ENCODE measurements at places on chromosomes 3 and 15.
A peak's percentile ranks its signal among the peaks of the same experiment; 100 is the strongest.

DNA sequence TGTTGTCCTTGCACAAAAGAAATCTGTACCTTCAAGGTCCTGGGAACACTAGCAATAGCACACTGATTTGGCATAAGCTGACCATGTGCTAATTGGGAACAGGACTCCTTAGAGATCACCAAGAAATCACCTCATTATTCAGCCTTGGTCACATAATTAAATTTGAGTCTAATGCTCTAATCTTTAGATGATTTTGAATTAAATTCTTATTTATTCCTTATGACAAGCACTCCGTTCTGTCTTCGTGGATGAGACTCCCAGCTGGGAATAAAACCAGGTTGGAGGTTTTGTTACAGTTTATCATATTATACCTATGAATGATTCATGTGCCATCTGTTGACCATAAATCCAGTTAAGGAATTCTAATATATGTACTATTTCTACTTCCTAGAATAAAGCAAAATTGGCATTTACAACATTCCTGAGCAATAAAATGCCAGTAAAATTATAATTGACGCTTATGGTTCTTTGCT, 162.2 kb downstream of the MYRIP start:
- H3K27me3 ChIP-seq = peaks cover 13% of the 10 kb centered on the region
- no peaks in the 10 kb centered on the region for H3K36me3 ChIP-seq
- no peak overlapping the region for H3K4me3 ChIP-seq
- no peaks in the 10 kb centered on the region for H3K4me1 ChIP-seq

GRCh38 chr15:82021992-82022391, 23.8 kb downstream of the MEX3B start:
- H3K27me3 ChIP-seq = peaks cover 16% of the 10 kb centered on the region
- no peak for DNase-seq
- H3K4me3 ChIP-seq = no peak overlapping the region
- H3K36me3 ChIP-seq = peaks cover 4% of the 10 kb centered on the region

- no peak for DNase-seq
- H3K36me3 ChIP-seq = peaks cover 56% of the 10 kb centered on the region
- H3K4me3 ChIP-seq = no peak overlapping the region
- no peaks in the 10 kb centered on the region for H3K4me1 ChIP-seq
- H3K27me3 ChIP-seq = no peaks in the 10 kb centered on the region
- no peak overlapping the region for H3K27ac ChIP-seq
These were observed 88.2 kb upstream of the FLNB start for GRCh38 chr3:57919987-57920386.

- peaks cover 40% of the 10 kb centered on the region for H3K36me3 ChIP-seq
- no peaks in the 10 kb centered on the region for H3K4me1 ChIP-seq
- H3K4me3 ChIP-seq = no peak overlapping the region
- no peaks in the 10 kb centered on the region for H3K27me3 ChIP-seq
- no peak for DNase-seq
- no peak overlapping the region for H3K27ac ChIP-seq
These were observed 74.1 kb upstream of the SNRPN start for GRCh38 chr15:24880663-24881062.

DNA sequence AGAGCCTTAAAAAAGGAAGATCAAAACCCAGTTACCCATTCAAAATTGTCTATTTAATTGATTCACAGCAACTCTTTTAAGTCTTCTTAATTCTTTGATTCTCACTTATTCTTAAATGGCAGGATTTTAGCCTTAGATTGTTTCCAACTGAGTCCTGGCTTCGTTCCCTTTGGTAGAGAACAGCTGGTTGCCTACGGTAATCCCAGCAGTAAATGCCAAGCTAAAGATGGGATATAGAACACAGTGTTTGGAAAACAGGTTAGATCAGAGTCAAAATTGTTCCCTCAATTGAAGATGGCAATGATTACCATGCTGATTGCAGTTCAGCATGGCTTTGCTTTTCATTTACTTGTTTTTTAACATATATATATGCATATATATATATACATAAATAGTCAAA, 300.9 kb downstream of the PYDC2 start:
- no peaks in the 10 kb centered on the region for H3K36me3 ChIP-seq
- no peaks in the 10 kb centered on the region for H3K4me1 ChIP-seq
- DNase-seq = no peak
- no peak overlapping the region for H3K4me3 ChIP-seq

DNA sequence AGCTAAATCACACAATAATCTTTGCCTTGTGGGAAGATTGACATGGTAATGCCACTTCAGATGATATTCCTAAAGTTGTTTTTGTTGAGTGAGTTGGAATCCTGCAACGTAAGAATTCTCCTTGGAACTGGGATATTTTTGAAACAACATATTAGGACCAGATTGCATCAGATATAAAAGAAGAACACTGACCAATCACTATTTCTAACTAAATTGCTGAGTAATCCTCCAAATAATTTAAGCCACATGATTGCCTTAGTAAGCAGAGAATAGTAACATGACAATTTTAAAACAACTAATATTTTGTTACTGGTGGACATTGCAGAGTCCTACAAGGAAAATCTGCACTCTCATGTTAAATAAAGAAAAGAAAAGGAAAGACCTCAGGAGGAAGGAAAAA, 353.9 kb upstream of the LMCD1 start:
- H3K36me3 ChIP-seq = no peaks in the 10 kb centered on the region
- DNase-seq = no peak
- no peak overlapping the region for H3K27ac ChIP-seq
- no peaks in the 10 kb centered on the region for H3K27me3 ChIP-seq
- H3K4me3 ChIP-seq = no peak overlapping the region
- H3K4me1 ChIP-seq = peaks cover 5% of the 10 kb centered on the region

- no peaks in the 10 kb centered on the region for H3K27me3 ChIP-seq
- no peak overlapping the region for H3K4me3 ChIP-seq
- H3K27ac ChIP-seq = peak overlapping the region; percentile 12
- no peak for DNase-seq
- H3K4me1 ChIP-seq = no peaks in the 10 kb centered on the region
- no peaks in the 10 kb centered on the region for H3K36me3 ChIP-seq
These were observed 621.7 kb downstream of the ZPLD1 start for GRCh38 chr3:103056542-103056941.

DNA sequence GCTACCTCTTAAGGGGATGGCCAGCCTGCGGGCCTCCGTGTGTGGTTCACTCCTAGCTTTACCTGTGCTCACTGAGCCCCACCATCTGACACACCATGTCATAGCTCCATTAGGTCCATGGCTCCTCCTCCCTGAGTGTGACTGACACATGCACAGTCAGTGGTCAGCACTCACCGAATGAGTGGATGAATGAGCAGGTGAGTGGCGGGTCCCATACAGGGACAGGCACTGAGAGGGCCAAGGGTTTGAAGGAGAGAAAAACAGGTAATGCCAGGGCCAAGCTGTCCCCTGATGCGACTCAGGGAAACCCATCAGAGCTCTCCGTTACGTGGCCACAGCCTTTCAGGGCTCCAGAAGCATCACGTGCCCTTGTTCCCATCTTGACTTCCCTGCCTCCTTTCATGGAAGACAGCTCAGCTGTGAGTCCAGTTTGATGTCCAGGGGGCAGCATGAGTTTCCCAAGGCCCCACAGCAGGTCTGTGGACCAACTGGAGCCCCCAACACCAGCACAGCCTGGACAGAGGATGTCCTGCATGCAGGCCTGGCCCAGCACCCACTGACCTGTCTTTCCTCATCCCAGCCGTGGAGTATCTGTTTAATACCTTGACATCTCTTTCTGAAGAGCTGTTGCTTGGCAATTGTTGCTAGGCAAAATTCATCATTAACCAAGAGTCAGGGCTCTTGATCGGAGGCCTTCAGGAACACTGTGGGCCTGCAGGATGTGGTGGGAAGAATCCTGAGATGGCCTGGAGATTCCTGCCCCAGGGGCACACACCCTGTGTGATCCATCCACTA, 84.4 kb downstream of the PLXNA1 start:
- DNase-seq = no peak
- no peak overlapping the region for H3K27ac ChIP-seq
- H3K27me3 ChIP-seq = peaks cover 7% of the 10 kb centered on the region

Measured in nephron progenitor cell (in vitro differentiated cells).